ENCODE measurements at places on chromosomes 5 and 9.

DNA sequence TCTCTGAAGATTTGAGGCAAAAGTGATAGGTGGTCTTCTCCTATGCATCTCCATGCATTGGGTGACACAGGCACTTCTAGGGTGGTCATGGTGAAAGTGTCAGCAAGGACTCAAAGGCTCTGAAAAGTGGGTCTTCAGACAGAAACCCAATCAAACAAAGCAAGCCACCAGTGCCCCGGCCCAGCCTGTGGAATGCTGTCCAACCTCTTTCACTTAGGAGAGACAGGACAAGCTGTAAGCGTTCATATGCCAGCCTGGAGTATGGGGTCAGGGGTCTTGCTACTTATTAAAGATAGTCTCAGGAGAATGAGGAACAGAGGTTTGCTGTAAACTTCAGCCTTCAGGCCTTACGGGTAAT lies 324.5 kb downstream of the GADD45G start:
- DNase-seq = no peak

DNA sequence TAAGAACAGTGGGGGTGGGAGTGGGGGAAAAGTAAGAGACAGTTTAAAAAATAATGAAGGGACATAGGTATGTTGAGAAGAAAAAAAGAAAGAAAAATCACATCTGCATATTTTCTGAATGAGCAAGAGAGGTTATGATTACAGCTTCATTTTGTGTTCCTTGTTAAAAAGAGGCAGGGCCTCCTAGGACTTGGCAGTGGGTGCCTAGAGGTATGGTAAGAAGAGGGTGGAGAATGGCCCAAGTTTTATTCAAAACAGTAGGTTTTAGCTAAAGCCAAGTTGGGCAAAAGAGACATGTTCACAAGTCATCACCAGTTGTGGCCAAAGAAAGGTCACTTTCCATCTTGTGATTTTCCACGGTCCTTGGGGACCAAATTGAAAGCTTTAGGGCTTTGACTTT lies 643.4 kb downstream of the CCDC171 start:
- DNase-seq = peak; percentile 40

DNA sequence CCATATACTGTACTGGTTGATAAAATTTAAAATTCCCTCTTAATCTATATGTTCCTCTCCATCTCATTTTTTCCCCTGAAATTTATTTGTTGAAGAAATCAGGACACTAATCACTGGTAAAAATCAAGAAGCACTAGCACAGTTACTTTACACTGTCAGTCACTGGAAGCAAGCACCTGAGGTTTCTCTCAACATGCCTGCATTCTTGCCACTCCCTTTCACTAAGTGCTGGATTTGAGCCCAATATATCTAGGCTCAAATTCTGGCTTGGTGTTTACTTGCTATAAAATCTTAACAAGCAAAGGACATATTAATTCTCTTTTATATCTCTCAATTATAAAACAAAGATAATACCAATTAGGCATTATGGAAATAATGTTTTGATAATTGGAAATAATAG lies 58.6 kb downstream of the DIAPH1 start:
- DNase-seq = peak; percentile 7

DNA sequence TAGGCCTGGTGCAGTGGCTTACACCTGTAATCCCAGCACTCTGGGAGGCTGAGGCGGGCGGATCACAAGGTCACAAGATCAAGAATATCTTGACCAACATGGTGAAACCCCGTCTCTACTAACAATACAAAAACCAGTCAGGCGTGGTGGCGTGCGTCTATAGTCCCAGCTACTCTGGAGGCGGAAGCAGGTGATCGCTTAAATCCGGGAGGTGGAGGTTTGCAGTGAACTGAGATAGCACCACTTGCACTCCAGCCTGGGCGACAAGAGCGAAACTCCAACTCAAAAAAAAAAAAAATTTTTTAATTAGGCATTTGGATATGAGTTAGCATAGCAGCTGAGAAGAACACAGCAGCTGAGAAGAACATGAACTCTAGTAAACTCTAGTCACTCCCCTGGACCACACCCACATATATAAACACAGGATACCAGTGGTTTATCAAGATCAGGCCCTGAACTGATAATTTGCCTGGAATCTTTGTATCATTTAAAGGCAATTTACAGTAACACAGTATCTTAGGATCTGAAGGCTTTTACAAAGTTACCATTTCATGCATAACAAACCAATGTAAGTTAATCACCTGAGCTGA lies 4.6 kb upstream of the UGCG start:
- DNase-seq = no peak

DNA sequence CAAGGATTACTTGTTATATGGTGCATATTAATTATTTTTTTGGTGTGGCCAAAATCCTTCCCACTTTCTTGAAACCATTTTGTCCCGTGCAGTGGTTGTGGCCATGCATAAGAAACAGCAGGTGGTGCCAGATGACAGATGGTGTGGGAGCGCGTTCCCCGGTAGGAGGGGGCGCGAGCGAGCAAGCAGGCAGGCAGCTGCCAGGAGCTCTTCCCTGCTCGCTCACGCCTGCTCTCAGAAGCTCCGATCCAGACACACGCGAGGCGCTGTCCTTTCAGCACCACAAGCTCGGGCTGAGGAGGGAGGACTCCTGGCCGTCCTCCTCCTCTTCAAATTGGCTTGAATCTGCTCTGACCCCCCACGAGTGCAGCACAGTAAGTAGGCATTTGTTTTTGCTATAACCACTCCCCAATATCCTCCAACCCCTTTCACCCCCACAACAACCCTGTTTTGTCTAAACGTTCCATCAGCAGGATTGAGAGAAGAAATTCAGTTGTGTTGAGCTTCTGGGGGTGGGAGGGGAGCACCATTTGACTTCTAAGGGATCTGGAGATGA lies at the start of gene NSG2:
TSS of gene NSG2 (plus strand) at position 237 of the 556 bp plus-strand sequence. CDS start 1,050 bp downstream, outside the sequence.
- DNase-seq = peak; percentile 88

DNA sequence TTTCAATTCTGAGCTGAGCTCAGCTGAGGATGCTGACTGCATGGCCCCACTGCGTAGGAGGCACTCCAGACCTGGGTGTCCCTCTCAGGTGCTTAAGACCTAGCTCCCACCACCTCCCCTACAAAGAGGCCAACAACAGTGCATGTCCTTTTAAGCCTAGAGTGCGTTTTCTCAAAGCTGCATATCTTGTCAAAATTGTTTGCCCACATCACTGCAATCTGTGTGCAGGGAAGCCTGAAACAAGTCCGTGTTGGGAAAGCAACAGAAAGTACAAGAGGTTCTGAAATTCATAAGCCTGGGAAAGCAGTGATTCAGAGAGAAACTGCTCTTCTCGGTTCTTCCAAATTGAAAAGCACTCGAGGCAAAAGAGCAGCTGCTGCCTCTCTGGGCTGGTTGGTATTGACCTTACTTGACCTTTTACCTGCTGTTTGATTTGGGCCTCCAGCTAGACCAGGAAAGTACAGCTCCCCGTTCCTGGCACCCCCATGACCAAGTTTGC lies 238.4 kb downstream of the NR2F1-AS1 start:
- no peak for DNase-seq

GRCh38 chr5:149567226-149567625 lies 14.1 kb upstream of the ARHGEF37 start:
- DNase-seq = no peak

GRCh38 chr5:143151056-143151700 lies 252.3 kb downstream of the NR3C1 start:
- no peak for DNase-seq

DNA sequence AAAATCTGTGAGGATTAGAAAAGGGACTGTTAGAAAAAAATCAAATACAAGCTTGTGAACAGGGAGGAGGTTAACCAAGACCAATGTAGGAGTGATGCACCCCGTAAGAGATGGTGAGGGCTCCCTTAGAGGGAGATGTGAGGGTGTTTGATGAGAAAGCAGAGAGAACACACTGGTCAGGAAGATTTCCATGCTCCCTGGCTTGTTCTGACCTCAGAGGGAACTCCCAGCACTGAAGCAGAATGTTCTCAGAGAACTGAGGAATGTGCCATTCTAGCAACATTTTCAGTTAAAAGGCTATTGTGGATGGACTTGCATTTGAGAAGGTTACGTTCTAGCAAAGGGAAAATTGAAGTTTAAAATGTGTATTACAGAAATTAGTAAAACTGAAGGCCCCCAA lies 110.6 kb downstream of the HTR4 start:
- no peak for DNase-seq

DNA sequence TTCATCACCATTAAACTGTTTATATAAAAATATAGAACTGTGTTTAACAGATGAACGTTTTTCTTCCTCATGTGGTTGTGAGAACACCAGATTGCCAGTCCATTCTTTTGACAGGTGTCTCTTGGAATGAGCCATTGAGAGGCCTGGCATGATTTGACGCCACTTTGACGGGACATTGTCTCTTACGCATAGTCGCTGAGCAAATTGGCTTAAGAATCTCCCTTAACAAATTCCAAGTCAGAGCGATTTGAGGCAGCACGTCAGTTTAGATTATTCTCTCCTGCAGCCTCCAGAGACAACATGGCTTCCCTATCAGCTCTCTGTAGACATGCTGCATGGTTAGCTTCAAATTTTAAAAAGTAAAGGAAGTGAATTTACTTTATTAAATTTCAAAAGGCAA lies 510.7 kb upstream of the ACO1 start:
- no peak for DNase-seq

DNA sequence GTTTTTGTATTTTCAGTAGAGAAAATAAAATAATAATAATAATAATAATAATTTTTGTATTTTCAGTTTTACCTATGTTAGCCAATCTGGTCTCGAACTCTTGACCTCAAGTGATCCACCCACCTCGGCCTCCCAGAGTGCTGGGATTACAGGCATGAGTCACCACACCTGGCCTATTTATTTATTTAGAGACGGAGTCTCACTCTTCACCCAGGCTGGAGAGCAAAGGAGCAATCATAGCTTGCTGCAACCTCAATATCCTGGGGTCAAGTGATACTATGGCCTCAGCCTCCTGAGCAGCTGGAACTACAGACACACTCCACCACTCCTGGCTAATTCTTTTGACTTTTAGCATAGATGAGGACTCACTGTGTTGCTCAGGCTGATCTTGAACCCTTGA lies 167.5 kb downstream of the TLE1 start:
- no peak for DNase-seq

DNA sequence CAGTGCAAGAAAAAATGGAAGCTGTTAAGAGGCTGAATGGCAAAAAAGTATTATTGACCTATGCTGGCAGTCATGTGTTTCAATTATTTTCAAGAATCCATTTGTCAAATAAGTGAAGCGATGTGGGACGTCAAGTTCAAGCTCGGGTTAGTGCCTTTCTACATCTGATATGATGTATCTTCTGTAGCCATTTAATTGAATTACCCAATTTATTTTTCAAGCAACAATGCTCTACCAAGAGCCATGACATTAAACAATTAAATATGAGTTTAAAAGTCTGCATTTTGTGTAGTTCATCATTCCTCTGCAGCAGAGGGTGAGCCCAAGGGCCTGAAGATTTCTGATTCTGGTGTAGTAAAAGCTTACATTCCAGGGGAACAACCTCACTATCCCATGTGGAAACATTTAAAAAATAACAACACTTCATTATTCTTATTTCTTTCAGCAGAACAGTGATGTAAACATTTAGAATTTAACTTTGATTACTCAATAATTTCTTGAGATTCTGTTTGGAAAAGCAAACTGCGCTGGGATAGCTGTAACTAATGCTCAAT lies 619.7 kb upstream of the ARRDC3 start:
- DNase-seq = peak; percentile 42

DNA sequence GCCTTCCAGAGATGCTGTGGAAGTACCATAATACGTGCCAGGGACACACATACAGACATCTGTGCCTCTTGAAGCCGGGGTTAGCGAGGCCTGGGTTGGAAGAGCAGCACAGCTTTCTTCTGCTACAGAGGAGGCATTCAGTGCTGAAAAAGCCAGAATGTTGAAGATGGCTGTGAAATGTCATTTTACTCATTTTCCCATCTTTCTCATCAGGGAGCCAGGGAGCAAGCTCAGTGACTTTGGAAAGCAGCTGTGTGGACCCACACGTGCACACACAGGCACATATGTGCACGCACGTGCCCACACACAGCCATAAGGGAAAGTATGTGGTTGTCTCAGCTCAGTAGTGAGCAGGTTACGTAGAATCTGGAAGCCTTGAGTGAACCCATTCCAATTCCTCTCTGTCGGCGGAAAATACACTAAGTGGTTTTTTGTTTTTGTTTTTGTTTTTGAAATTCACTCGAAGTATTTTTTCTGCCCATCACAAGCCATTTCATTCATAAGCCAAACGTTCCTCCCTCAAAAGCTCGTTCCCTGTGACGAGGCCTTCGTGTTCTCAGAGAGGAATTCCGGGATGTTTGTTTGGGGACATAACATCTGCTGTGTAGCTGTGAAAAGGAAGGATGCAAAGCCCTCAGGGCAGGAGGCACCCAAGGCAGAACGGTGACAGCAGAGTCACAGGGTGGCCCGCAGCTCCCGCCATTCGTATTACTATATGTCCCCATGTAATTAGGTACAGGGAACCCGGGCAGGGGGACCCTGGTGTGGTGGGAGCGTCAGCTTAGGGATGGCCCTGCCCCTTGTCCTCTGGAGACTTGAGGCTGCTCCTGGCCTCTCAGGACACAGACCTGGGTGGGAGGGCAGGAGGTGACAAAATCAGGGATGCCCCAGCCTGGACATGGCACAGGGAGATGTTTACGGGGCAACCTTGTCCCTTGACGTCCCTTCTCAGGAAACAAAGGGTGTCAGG lies 29.0 kb upstream of the ANKRD33B start:
- no peak for DNase-seq

DNA sequence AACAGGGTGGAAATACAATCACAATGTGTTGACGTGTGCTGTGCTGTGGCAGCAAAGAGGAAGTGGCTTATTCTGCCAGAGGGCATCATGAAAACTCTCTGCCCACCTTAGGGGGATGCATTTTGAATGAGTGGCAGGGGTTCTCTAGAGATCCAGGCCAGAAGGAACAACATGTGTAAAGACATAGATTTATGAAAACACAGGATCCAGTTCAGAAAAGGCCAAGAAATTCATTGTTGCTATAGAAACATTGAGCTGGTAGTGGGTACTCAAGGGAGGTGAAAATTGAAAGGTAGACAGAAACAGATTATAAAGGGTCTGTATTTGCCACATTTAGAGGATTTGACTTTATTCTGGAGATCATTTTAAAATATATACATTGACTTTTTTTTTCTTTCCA lies 417.7 kb downstream of the ENC1 start:
- DNase-seq = no peak

DNA sequence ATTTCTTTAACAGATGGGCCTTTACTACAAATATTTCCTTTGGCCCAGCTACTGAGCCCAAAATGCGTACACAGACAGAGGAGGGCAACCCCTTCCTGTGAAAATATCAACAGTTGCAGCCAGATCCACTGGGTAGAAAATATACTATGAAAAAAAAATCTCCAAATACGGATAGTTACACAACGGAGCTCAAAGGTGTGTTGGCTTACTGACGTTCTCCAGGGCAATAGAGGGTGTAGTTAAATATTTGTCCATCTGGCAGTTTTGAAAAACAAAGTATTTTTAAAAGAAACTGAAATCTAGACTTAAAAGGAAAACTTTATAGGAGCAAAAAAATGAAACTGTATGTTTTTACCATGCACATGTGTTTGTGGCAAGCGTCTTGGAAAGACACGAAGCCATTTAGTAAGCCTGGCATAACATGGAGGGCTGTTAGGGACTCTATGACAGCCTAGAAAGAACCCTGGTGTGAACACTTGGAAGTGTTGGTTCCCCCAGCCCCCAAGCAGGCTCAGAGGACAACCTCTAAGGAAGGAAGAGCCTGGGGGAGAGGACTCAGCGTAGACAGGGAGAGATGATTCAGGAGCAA lies 157.8 kb upstream of the TRPM3 start:
- DNase-seq = no peak

- peak; percentile 72 for DNase-seq
These were observed 209.5 kb upstream of the S1PR3 start for GRCh38 chr9:88781628-88782391.
